Ureter (tissue), 1 donor: ENCODE measurements at places on chromosomes 4 and X.
A peak's percentile ranks its signal among the peaks of the same experiment; 100 is the strongest.

DNA sequence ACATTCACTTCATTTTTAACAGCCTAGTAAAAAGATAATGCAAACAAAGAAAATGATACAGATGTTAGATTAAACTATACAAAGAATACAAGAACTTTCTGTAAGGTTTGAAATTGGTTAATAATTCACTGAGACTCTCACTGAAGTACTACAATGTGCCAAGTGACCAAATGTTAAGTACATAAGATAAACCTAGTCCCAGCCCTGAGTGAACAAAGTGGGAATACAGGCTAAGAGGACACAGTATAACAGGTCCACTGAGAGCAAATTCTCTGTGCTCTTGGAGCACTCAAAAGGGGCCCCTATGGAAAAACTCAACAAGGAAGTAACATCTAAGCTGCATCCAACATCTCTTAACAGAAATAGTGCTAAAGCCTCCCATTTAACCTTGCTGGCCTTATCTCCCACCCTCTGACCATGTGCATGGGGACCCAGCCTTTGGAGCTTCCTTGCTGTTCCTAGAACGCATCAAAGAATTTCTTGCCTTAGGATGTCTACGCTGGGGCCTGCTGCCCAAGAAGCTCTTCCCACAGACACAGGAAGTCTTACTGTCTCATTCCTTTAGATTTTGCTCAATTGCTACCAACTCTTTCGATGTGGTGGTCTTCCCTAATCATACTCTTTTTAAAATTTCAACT, 113.4 kb downstream of the ZAR1 start:
- DNase-seq: no peak

GRCh38 chrX:39551762-39552161, 546.0 kb downstream of the BCOR start:
- DNase-seq: no peak

GRCh38 chr4:138275216-138275615, 33.1 kb upstream of the SLC7A11 start:
- no peak for DNase-seq

- DNase-seq: no peak
Observed at GRCh38 chr4:182729516-182729915, 187.7 kb downstream of the DCTD start.

- DNase-seq: no peak
Observed at GRCh38 chr4:122674371-122674770, 53.5 kb upstream of the IL21 start.

GRCh38 chrX:19954335-19955096, 36.3 kb downstream of the BCLAF3 start:
- no peak for DNase-seq

- DNase-seq: no peak
Observed at GRCh38 chr4:18297684-18298083, 276.1 kb upstream of the LCORL start.

DNA sequence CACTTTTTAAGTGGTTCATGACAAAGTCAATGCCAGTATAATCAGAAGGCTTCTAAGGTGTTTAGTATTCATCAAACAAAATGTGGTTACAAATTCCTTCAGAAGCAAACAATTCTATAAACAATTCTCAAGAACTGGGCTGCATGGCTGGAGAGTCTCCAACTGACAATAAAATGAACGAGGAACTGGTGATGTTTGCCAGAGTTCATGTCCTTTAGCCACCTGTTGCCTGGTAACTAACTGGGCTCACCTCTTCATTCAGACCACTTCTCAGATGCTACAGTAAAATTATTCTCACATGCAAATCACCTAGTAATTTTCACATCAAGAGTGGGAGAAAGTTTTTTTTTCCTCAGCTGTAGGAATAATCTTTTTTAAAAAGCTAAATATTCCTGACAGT, 53.3 kb downstream of the CAMK2D start:
- DNase-seq: no peak

GRCh38 chr4:17463606-17464005, 48.3 kb downstream of the QDPR start:
- no peak for DNase-seq

GRCh38 chr4:147924604-147925412, 192.9 kb downstream of the ARHGAP10 start:
- no peak for DNase-seq

DNA sequence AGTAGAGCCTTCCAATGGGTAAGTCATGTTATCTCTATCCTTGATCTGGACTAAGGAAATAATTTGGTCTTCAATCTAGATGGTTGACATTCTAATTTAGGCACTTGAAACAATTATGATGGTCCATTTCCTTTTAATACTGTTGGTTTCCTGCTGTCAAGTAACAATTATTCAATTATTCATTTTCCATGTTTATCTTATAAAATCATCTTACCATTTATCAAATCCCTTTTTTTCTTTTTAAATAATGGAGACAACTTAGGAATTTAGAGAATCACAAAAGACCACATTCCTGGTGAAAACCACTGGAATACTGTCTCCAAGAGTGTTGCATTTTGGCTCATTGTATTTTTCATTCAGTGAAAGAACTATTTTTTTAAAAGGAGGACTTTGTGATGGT, 148.7 kb upstream of the CTSO start:
- no peak for DNase-seq

DNA sequence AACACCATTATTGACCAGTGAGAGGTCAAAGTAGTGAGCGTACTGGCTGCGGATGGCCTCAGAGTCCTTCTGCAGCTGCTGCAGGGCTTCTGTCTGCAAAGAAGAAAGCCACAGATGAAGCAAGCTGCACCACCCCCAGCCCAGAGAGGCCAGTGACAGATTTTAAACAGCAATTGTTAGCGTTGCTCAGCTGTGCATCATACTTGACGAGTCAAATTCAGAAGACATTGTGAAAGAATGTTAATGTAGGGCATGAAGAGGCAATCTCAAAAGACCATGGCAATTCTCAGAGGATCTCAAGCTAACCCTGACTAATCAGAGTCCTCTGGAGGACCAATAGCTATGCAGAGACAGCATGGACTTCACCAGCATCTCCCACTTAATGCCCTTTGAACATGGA, 16.6 kb downstream of the DKC1 start:
- DNase-seq: no peak

DNA sequence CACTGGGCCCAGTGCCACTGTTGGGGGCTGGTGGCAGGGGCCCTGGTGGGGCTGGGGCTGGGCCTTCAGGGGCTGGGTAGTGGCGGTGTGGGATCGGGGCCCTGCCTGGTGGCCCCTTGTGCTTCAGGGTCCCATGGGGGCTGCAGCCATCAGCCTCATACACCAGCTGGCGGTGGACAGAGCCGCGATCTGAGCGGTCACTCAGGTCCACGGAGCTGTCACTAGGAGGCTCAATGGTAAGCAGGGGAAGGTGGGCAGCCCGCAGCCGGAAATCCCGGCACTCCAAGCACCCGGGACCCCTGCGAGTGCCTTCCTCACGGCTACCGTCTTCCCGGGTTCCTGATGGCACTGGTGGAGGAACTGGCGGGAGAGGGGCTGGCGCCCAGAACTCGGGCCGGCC, 25.5 kb upstream of the KDM5C start:
- DNase-seq: no peak

- no peak for DNase-seq
Observed at GRCh38 chrX:29762006-29762405, 453.4 kb upstream of the MAGEB2 start.

- DNase-seq: no peak
Observed at GRCh38 chr4:77927991-77928925, 65.6 kb downstream of the MRPL1 start.

DNA sequence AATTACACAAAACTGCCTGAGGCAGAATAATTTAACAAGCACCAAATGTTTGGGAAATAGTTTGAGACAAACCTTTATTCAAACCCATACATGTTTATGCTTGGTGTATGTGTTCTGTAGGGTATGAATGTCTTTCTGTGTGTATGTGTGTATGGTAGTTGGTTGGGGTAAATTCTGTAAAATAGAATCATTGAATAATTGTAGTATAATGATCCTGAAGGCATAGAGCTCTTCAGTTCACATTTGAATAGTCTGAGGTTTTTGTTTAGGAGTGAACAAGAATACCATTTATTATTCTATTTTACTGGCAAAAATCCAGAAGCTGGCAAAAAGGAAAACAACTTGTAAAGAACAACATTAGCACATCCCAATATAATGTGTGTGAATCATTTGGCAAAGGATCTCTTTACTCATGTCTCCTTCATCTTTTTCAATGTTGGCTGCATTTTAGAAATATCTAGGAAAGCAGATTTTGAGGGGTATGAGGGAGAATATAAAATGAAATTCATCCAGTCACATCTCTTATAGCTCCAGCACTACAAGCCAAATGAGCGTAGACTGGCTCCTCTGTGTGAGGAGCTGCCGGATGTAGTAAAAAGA, 360.0 kb downstream of the CHIC1 start:
- no peak for DNase-seq

DNA sequence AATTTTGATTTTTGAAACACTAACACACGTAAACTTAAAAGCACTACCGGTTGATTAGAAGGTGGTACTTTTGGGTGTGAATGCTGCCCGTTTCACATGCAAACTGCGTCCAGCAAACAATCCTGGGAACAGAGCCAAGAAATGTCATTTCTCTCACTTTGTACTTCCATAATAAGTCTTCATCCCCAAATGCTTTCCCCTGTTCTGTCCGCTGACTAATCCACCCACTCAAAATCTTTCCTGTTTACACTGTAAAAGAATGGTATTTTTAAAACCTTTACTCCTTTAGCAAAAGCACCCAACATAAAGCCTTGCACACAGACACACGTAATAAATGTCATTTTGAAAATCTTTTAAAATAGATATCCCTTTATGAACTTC, 39.1 kb upstream of the PDLIM5 start:
- DNase-seq: no peak

DNA sequence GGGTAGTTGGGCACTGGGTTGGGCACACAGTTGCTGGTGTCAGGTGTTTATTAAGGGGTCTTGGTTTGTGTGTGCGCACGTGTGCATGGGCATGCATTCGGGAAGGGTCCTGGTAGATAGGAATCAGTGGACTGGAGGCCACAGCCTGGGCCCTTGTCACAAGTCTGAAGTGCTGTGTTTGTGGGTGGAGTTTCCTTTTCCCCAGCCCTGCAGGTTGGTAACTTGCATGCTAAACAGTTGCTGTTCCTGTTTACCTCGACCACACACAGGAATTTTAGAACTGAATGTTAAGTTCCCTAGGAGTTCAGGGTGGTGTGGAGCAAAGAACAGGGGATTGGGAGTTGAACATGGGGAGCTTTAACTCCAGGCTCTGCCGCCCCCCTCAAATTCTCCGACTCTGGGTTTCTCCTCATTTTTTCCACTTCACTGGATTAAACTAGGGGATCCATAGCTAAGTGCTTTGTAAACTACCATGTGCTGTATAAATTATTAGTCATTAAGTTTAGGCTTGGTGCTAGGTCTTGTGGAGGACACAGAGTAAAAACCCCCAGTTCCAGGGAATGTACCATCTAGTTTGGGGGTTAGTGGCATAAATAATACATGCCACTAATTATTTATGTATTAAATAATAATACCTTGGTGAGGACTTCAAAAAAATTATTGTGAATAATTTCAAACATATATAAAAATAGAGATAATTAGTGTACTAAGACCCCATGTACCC, 49.0 kb downstream of the STARD8 start:
- no peak for DNase-seq

DNA sequence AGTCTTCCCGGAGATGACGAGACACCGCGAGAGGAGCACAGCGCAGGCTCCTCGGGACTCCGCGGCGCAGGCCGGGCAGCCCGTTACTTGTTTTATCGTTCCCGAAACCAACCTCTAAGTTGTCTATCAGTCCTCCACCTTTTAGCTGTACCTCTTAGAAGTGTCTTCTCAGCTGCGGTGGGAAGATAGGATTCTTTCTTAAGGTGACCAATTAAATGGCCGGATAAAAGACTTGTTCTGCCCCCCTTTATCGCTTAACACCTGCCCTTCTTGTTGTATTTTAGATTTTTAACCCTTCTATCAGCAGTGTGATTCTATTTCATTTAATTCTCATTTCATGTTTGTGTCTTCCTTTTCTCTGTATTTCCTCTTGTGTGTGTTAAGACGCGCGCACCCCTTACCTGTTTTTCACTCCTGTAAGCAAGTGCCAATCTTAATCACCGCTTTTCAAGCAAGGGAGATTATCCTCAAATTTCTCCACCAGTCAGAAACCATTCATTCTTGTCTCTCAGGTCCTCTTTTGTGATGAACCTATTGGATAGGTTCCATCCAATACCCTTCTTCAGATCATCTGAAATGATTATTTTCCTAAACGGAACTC, at the start of gene SLC9B2:
SLC9B2 (minus strand) TSS at position 15 of the 601 bp plus-strand sequence. CDS start 9,211 bp downstream, outside the sequence.
- no peak for DNase-seq

GRCh38 chrX:24395775-24396174, 35.3 kb downstream of the SUPT20HL1 start:
- peak; percentile 67 for DNase-seq

DNA sequence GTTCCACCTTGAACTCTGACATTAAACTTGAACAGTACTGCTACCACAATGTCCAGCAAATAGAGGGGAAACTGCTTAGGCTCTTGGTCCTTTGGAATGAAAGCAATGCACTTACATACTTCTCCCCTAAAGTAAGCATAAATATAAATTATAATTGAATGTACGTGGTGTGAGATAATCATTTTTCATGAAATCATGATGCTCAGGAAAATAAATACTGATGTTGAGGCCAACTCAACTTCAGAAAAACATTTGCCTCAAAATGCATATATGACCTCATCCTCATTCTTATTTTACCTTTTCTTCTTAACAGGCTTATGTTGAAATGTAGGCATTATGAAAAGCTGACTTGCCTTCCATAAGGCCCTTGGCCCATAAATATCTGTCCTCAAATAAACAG, 166.3 kb downstream of the KDR start:
- DNase-seq: no peak

DNA sequence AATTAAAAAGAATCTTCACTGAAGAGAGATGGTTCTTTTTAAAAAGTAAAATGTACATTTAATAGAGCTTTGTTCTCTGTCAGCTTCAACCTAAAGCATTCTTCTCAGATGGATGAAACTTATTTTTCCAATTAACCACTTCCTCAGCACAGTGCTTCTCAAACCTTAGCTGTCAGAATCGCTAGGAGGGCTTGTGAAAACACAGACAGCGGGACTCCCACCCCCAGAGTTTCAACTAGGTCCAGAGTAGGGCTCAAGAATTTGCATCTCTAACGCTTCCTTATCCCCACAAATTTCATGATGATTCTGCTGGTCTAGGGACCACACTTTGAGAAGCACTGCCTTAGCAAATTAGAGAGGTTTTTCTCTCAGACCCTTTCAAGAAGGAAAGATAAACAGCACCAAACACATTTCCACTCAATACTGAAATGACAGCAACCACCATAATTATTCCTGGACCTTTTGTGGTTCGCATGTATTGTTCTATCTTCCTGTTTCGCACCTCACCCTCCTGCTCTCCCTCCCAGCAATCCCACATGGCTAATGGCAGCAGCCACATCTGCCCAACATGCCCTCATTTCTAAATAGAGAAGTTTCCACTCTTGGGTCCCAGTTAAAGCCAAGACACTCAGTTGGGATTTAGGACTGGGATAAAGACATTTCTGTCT, 73.2 kb downstream of the ZNF827 start:
- DNase-seq: no peak
